Mesothelial cell of epicardium (in vitro differentiated cells): ENCODE measurements at places on chromosomes 5 and 9.

DNA sequence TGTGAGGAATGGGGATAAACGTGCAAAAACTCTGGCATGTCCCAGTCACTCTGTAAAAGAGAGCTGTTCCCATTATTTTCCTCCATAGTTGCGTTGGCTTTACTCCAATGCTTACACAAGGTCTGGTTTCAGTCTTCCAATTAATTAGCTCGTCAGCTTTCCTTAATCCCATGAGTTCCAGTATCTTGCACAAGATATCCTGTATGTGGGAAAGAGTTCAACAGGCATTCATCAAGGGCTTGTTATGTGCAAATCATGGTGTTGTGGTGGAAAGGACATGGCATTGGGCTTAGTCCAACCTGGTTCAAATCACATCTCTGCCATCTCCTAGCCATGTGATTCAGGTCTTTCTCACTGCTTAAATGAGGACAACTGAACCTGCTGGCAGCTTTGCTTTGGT lies 77.5 kb upstream of the PANK3 start:
- no peak for DNase-seq

DNA sequence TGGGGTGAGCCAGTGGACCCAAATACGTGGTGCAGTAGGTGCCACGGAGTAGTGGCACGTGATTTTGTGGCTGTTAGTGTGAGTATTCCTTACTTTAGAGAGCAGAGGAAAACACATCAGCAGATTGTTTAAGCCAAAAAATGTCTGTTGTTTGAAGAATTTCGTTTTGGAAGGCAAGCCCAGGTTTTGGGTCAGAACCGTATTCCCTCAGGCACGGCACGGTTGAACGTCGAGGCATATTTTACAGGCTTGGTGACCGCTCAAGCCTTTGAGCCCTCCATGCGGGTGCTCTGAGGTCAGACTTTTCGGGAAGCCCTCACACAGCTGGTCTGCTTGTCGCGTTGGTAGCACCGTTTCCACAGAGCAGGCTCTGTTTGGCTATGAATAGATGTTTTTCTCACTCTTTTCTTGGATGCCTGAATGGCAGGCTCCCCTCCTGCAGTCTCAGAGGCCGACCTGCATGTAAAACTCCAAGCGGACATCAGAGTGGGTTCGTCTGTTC lies 27.2 kb downstream of the NEK6 start:
- no peak for DNase-seq

- DNase-seq, result no peak
Measured at GRCh38 chr9:24035816-24036215, 209.8 kb upstream of the ELAVL2 start.

GRCh38 chr9:137341227-137341626 lies 39.2 kb upstream of the NRARP start:
- no peak for DNase-seq

DNA sequence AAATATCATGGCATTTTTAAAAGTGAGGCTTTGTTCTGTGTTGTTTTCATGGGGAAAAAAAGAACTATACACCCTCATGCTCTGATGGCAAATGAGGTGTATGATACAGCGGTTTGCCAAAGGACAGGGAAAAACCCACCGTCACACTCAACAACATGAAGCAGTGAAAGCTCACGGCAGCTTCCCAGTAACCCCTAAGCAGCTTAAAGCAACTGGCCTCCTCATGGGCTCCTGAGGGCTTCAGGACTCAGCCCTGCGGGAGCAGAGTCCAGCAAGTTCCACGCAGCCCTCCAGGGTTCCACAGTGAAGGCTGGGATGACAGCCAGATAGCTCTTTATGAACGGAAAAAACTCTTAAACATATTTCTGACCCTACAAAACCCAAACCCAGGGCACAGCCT lies 12.9 kb downstream of the BARHL1 start:
- no peak for DNase-seq

GRCh38 chr5:106415541-106415940 lies 1255.2 kb downstream of the EFNA5 start:
- DNase-seq, result no peak

DNA sequence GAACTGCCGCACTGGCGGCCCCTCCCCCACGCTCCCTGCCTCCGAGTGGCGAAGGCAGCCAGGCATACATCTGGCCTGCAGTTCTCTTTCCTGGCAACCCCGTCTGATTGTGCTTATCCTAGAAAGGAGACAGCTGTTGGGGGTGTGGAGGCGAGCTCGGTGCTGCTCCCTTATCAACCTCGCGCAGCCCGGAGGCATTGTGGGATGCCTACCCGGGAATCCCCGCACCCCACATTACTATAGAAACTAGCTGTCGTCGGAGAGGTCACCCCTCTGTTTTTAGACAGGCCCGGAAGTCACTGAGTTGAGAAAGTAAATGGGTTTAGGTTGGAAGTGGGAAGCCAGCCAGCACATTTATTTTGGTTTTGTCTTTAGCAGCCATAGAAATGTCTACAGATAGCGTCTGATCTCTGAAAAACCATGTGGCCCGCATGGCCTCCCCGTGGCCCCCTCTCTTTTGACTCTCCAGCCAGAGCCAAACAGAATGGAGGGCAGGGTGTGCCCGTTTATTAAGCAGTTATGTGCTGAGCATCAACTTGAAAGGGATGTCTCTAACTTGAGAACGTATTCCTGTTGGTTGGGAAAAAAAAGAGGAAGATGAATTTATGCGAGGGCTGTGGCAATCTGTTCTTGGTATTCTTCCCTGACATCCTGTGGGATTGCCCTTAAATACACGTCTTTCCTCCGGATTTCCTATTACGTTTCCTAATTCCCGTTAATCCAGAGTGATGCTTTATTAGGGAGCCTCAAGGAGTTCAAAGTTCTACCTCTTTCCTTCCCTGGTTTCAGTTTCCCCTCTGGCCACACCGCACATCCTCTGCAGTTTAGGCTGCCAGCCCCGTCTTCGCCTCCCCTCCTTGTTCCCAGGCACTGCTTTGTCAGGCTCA lies 3.9 kb downstream of the STC2 start:
- no peak for DNase-seq

DNA sequence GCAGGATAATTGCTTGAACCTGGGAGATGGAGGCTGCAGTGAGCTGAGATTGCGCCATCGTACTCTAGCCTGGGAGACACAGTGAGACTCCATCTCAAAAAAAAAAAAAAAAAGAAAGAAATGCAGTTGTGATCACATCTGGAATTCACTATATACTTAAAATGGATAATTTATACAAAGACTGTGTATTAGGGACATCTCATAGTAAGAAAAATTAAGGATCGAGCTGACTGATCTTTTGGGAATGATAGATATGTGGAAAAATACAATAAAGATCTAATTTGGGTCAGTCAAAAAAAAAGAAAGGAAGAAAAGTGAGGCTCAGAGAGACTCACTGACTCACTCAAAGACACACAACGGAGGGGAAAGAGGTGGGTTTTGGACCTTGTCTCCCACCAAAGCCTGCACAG lies 73.2 kb upstream of the STXBP1 start:
- DNase-seq, result no peak

DNA sequence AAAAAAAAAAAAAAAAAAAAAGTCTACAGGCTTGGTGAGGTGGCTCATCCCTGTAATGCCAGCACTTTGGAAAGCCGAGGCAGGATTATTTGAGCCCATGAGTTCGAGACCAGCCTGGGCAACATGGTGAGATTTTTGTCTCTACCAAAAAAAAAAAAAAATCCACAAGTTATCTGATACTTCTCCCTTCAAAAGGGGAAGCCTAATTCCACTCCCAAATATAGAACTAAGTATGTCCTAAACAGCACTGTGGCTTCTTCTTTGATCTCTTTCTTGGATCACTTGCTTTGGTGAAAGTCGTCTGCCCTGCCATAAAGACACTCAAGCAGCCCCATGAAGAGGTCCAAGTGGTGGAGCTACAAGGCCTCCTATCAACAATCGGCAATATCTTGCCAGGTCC lies 18.8 kb upstream of the STING1 start:
- DNase-seq, result no peak

- no peak for DNase-seq
Measured at GRCh38 chr9:8338767-8339510, 539.4 kb upstream of the DMAC1 start.

DNA sequence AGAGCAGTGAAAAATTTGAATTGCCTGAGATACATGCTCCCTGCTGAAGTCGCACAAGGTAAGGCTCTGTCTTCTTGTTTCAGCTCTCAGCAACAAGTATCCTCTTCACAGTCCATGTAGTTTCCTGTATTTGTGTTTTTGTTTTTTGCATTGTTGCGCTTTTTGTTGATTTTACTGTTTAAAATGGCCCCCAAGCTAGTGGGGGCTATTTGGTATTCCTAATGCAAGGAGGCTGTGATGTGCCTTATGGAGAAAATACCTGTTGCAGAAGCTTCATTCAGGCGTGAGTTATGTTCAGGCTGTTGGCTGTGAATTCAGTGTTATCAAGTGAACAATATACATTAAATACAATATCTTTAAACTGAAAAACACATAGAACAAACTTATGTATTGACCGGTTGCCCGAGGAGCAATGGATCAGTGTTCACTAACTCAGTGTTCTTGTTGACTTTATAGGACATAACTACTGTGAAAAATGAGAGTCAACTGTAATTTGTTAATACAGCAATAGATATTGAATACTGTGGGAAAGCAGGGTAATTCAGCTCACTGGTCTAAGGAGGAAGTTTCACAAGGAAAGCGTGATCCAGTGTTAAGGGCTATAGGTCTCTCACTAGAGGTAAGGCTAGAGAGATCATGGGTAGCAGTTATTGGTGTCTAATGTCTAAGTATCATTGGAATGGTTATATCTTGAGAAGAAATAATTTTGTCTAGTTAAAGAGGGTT lies 150.5 kb downstream of the GCNT1 start:
- no peak for DNase-seq

DNA sequence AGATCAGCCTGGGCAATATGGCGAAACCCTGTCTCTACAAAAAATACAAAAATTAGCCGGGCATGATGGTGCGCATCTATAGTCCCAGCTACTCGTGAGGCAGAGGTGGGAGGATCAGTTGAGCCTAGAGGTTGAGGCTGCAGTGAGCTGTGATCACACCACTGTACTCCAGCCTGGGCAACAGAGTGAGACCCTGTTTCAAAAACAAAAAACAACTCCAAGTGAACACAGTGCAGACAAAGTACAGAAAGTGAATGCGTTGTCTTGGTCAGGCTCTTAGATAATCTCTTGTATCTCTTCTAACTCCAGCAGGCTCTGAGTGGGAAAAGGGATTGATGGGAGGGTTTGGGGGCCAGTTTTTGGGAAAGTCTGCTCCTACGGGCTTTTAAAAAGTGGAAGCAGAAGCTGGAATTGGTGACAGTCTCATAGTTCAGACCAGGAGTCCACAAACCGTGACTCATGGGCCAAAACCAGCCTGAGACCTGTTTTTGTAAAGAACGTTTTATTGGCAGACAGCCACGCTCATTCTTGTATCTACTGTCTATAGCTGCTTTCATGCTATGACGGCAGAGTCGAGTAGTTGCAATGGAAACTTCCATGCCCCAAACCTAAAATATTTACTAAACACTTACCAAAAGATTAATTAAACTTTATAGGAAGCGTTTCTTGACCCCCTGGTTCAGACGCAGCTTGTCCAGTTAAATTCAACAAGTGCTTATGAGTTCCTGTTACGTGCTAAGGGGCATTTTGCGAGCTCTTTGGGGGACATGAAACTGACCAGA lies 32.9 kb downstream of the NDST1 start:
- DNase-seq, result no peak

GRCh38 chr5:25489834-25490538 lies 845.2 kb upstream of the CDH10 start:
- DNase-seq, result no peak

- DNase-seq, result no peak
Measured at GRCh38 chr5:149153751-149154610, 12.7 kb downstream of the ABLIM3 start.

DNA sequence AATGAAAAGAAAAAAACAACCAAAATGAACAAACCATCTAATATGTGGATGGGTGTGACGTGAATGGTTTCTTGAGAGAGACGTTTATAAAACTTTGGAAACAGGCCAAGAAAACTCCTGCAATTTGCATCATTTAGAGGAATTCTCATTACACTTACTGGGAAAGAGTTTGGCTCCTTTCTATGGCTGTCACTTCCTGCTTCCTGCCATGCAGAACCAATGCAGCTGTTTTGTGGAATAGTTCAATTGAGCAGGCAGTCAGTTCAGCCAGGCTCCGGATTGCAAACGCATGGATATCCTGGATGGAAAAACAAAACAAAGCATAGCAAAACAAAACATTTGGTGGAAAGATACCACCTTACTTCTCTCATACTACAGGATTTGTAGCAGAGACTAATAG lies 36.6 kb downstream of the FAM114A2 start:
- no peak for DNase-seq

DNA sequence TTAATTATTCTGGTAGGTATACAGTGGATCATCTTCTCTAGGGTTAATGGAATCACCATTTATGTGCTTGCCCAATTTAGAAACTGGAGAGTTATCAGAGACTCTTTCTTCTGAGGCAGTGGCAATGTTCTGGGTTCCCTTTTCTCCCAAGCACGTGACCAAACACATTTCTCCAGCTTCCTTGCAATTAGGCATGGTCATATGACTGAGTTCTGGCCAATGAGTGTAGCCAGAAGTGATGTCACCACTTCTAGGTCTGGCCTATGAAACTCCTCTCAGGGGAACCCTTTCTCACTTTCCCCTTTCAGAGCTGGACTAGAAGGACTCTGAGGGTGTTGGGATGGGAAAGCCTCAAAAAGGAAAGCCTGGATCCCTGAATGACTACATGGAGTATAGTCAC lies 172.0 kb downstream of the NSG2 start:
- DNase-seq, result no peak

DNA sequence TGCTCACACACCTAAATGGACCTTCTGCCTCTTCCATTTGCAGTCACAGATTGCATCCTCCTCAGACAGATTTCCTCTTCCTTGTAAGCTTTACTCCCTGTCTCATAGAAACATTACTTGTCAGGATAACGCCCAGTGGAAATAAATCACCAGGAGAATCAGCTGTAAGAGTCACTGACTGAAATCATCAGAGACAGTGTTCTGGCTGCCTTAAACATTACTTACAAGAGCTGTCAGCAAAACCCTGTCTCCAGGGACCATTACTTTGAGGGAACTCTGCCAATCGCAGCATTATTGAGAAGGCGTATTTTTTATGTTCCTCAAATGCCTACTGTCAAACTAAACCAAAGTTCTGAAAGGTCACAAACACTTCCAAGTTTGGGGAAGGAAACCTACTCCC lies 5.9 kb downstream of the DPYSL3 start:
- no peak for DNase-seq

DNA sequence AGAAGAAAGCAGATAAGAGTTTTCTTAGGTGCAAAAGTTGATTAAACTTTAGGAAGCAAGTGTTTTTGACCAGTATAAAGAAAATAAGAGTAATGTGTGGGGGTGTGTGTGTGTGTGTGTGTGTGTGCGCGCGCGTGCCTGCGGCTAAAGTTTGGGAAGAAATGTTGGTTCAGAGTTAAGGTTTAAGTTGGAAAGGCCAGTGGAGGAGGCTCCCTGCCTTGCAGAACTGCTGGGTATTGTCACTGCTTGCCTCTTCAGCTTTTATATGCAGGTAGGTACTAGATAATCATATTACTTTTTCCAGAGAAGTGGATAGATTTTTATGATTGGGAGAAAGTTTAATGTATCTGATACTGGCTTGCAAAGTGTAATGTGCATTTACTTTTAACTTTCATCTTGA lies 2.0 kb downstream of the PIK3R1 start:
- no peak for DNase-seq

GRCh38 chr5:34655354-34655991 lies 655 bp upstream of the RAI14 start:
- DNase-seq, result peak; percentile 55
